Sigmoid colon (tissue), 7 donors: ENCODE measurements at places on chromosomes 11 and 22. TPM values are rescaled to one million over a fixed set of nuclear protein-coding genes. Genes with fewer than 3 reads are reported as not detected.
A peak's percentile ranks its signal among the peaks of the same experiment; 100 is the strongest.

IMMP1L gene
- total RNA-seq, result 6.6 TPM

CD248 gene
- 5.8 TPM for total RNA-seq

MMP11 gene
- total RNA-seq, result 9.7 TPM

PDE2A gene
- total RNA-seq, result 75.1 TPM

PIWIL4 gene
- 4.3 TPM for total RNA-seq

- DNase-seq, result no peak
Observed at GRCh38 chr11:84865257-84865656, 761.9 kb downstream of the DLG2 start.

GRCh38 chr11:107139396-107139795 is 121.1 kb upstream of the GUCY1A2 start:
- no peak for DNase-seq

DNA sequence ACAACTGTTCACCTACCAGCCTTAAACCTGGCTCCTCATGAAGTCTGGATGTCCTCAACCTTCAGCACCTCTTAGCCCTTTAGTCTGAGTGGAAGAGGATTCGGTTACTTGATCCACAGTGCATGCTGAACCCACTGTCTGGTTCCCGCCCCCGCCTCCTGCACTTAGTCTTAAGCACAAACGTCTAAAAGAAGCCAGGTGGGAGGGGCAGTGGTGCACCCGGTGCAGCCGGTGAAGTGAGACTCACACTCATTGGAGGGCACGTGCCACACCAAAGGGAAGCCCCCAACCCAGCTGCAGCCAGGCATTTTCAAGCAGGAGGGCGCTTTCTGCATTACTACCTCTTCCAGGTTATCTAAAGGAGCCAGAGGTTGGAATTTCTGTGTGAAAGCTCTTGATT is 146.8 kb downstream of the COMMD9 start:
- no peak for DNase-seq

DNA sequence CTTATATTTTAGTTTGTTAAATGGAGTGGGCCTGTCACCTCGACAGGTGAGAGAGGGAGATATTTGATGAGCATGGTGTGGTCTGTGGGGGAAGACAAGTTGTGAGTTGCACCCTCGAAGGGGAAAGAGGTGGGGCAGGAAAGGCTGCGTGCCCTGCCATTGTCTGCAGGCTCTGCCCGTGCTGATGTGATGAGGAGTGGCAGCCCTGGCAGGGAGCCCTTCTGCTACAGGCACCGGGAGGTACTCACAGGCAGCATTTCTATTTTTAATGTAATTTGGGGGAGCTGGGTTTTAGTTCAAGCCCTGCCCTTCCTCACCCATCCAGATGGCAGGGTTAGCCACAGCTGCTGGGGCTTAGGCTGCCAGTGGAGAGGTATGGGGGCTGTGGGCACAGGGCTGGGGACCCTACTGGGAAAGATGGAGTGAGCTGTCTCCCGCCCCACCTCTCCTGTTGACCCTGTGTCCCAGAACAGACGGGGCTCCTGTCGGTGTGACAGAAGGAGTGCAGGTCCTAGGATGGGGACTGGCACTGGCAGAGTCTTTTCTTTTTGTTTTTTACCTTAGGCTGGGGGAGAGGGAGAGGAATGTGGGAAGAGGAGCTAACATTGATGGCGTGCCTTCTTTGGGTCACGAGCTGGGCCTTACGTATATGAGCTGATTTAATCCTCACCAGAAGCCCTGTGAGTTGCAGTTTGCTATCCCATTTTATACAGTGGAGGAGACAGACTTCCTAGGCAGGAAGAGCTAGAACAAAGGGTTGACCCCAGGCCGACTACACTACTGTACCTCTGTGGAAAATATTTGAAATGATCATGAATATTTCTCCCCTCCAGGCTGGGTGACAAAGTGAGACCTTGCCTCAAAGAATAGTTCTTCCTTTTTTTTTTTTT is 51.6 kb downstream of the CEP164 start:
- peak; percentile 44 for DNase-seq

DNA sequence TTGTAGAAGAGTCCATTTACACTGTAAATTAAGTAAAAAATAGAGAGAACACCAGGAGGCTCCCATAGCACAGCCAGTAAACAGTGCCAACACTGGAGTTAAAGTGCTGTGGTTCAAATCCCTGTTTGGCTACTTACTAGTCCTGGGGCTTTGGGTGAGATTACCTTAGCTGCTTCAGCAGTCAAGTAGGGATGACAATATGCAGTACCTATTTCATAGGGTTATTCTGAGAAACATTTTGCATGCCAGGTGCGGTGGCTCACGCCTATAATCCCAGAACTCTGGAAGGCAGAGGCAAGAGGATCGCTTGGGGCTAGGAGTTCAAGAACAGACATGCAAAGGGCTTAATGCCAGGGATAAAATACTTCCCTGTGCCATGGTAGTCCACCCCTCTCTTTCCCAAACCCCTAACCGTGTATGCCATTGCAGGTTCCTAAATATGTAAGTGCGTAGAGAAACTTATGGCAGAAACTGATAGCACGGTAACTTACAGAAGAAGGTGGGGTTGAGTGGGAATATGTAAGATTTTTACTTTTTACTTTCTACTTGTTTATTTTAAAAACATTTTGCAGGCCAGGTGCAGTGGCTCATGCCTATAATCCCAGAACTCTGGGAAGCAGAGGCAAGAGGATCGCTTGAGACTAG is 86.4 kb upstream of the PICALM start:
- DNase-seq, result no peak

DNA sequence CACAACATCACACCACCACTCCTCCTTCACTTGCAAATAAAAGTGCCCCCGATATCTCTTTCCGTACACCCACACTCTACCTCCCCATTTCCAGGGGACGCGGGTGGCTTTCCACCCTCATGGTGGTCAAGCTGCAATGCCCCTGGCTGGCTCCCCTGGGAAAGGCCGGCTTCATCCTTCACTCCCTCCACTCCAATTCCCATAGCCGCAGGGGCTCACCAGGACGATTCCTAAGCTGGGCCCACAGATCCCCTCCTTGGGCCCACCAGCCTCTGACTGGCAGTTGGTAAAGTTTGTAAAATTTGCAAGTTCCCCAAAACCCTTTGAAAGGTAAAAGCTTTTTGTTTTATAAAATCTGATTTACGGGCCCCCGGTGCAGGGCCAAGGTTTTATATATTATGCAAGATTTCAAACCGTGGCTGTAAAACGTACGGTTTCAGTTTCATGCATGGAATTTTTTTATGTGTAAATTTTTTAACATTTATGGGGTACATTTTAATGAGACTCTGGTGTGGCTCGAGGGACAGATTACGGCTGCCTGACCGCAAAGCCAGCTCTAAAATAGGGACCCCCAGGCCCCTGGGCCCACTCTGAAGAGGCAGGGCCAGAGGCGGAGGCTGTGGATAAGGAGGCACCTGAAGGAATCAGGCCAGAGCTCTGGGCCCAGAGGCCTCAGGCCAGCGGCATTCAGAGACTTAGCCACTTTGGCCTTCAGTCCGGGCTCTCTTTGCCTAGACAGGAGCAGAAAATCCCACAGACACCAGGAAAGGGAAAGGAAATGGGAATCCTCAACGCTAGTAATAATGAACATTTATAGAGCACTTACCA is 106.5 kb downstream of the FEZ1 start:
- DNase-seq, result peak; percentile 52

GRCh38 chr11:10401256-10401655 is 53.8 kb upstream of the AMPD3 start:
- DNase-seq, result no peak

DNA sequence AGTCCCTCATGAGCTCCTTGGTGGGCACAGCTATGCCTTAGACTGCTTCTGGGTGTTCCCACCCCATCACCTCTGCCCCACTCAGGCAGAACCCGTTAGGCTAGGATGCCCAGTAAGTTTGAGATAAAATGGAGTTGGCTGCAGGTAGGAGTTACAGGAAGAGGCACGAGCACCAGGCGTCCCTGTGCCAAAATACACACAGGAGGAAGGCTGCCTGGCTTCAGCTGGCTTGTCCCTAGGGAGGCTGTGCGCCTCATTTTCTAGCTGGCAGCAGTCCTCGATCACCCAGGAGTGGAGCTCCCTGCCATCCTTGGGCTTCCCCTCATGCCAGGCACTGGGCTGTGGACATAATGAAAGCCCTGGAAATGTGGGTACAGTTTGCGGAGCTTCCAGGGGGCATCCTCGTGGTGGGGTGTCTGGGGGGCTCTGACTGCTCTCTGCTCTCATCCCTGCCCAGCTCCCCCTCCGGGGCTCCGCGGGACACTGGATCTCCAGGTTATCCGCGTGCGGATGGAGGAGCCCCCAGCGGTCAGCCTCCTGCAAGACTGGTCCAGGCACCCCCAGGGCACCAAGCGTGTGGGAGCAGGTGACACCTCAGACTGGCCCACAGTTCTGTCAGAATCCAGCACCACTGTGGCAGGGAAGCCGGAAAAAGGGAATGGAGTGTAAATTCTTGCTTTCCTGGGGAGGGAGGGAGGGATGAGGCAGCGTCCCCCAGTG is 12.3 kb upstream of the MARK2 start:
- no peak for DNase-seq

- DNase-seq, result no peak
Observed at GRCh38 chr11:119374632-119375336, 6.7 kb downstream of the USP2 start.
